ENCODE measurements at places on chromosomes 6 and 20.
A peak's percentile ranks its signal among the peaks of the same experiment; 100 is the strongest.

DNA sequence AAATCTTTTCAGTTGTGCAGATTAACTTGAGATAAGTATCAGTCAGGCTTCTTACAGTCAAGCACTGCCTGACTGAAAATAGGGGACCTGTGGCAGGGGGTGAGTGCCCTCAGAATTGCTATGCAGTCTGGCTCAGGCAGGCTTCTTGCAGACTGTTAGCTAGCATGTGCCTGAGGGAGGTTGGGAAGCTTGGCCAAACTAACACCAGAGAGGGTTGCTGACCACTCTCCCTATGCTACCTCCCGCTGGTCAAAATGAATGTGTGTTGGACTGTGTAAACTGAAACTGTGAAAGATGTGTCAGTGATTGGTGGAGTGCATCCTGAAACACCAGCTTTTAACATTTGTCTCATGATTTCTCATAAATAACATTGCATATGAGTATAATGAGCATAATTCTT is 622.3 kb upstream of the IMPG1 start:
- no peak for DNase-seq

GRCh38 chr6:29925727-29926412 is 16.5 kb upstream of the HLA-A start:
- no peak for DNase-seq

DNA sequence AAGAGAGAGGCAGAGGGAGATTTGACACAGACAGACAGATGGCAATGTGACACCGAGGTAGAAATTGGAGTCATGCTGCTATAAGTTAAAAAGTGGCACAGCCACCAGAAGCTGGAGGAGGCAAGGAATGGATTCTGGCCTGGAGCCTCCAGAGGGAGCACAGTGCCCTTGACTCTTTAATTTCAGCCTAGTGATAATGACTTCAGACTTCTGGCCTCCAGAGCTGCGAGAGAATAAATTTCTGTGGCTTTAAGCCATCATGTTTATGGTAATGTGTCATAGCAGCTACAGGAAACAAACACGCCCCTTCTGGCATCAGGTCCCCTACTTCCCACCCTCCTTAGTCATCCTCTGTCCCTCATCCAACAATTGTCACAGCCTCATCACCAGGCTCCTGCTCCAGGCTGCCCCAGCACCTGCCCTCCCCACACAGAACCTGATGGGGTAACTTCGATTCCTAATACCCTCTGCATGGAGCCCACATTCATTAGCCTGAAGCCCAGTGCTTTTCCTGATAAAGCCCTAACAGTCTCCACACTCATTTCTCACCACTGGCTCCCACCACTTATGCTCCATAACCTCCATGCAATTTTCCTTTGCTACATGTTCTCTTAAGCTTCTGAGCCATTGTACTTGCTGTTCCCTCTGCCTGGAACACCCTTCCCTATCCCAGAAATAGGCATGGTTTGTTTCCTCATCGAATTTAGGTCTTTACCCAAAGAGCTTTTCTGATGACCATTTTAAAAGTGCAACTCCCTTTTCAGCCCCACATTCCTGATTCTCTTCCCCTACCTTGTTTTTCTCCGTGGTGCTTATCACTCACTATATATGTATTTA is 69.7 kb upstream of the TOX2 start:
- DNase-seq, result no peak

- DNase-seq, result peak; percentile 42
Measured at GRCh38 chr6:24520929-24521546, 26.3 kb downstream of the ALDH5A1 start.

DNA sequence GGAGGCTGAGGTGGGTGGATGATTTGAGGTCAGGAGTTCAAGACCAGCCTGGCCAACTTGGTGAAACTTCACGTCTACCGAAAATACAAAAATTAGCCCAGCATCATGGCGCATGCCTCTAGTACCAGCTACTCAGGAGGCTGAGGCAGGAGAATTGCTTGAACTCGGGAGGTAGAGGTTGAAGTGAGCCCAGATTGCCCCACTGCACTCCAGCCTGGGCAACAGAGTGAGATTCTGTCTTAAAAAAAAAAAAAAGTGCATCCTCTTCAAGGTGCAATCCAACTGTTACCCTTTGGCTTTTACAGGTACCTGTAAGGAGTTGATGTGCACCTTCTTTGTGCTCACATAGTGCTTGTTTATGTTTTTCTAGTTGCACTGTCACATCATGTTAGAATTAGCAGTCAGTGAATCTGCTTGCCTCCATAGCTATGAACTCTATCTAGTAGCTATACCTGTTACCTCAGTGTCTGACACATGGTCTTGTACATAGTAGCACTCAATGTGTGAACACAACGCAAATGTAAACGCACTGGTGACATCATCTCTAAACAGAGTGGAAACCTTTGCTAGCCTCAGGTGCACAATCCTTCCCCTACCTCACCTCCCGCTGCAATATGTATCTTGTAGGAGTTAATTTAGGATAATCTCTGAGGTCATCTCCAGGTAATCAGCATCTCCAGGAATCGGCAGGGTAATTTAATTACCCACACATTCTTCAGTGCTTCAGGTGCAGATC is 9.7 kb downstream of the MSH5 start:
- DNase-seq, result no peak

- no peak for DNase-seq
Measured at GRCh38 chr20:1094751-1095150, 23.7 kb upstream of the PSMF1 start.

- peak; percentile 54 for DNase-seq
Measured at GRCh38 chr6:5302995-5303622, 41.8 kb downstream of the FARS2 start.

DNA sequence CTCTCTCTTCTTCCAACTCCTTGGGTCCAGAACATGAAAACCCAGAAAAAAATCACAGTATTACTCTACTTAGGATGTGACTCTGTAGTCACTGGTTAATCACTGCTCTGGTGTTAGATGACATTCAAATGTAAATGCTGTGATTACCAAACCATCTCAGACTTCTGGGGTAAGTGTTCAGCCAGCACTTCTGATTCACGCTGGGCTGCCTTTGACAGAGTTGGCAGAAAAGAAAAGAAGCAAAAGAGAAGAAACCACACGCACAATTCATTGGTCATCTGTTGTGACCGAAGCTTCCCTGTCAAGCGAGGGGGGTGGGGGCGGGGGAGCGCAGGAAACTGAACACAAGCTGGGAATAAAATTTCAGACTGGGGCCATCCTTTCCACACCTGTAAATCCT is 82.7 kb downstream of the PSMG4 start:
- DNase-seq, result no peak

DNA sequence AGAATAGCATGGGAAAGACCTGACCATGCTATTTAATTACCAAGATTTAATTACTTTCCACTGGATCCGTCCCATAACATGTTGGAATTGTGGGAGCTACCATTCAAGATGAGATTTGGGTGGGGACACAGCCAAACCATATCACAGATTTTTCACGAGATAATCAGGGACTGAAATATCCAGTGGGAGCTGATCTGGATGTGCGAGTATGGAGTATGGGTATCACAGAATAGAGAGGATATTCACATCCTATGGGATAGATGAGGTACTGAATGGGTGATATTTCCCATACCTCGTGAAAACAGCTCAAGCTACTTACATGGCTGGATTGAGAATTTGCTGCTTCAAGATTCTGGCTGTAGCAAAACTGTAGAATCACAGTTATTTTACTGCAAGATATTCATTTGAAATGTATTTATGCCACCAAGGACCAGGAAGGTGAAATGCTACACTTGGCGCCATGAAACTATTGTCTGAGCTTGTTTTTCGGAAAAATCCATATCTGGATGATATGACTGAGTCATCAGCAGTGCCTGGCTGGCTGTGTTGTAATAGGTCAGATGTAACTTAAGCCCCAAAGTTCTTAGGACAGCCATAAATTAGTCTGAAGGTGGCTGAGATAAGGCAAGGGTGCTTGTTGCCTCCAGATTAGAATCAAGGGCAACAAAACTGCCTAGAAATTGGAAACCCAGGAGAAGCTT is 29.8 kb downstream of the KCNS1 start:
- DNase-seq, result no peak

GRCh38 chr20:14691994-14692393 is 354.6 kb upstream of the FLRT3 start:
- DNase-seq, result no peak
